Immature natural killer cell (primary cell): ENCODE measurements at places on chromosomes 13 and 19. TPM values are rescaled to one million over a fixed set of nuclear protein-coding genes. Genes with fewer than 3 reads are reported as not detected.

PCP2 gene
- polyA plus RNA-seq = not detected

PIP5K1C gene
- 25.7 TPM for polyA plus RNA-seq

ACP7 gene
- not detected for polyA plus RNA-seq

ZNF667 gene
- 1.6 TPM for polyA plus RNA-seq

DNA sequence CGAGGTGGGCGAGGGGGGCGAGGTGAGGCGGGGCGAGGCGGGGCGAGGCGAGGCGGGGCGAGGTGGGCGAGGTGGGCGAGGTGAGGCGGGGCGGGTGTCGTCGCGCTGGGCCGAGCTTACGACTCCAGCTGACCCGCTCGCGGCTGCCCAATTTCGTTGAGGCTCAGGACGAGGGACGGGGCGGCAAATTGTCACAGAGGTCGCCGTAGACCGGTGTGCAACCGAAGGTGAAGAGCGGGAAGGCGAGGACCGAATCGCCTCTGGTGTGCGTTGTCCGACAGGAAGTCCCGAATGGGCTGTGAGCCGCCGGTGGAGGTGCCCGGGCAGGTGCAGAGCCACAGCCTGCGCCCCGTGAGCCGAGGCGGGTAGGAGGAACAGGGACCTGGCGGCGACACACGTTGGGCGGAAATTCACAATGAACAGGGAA is at the start of gene LACC1:
TSS of gene LACC1 (plus strand) at position 150 of the 427 bp plus-strand sequence. CDS start 1,082 bp downstream, outside the sequence.
- peak within 1 kb of the TSS; percentile 91 for H3K27ac ChIP-seq
- no peak for DNase-seq

DNA sequence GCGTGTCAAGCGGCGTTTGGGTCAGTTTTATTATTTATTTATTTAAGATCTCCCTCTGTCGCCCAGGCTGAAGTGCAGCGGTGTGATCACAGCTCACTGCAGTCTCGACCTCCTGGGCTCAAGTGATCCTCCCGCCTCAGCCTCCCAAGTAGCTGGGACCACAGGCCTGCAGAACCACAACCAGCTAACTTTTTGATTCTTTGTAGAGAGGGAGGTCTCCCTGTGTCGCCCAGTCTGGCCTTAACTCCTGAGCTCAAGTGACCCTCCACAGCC is 713 bp downstream of the MRPS12 start:
- peak overlapping the region; percentile 98 for H3K27ac ChIP-seq
- peaks cover 20% of the 10 kb centered on the region for H3K27me3 ChIP-seq
- DNase-seq = no peak
- peak overlapping the region; percentile 98 for H3K4me3 ChIP-seq
- peaks cover 13% of the 10 kb centered on the region for H3K36me3 ChIP-seq

DNA sequence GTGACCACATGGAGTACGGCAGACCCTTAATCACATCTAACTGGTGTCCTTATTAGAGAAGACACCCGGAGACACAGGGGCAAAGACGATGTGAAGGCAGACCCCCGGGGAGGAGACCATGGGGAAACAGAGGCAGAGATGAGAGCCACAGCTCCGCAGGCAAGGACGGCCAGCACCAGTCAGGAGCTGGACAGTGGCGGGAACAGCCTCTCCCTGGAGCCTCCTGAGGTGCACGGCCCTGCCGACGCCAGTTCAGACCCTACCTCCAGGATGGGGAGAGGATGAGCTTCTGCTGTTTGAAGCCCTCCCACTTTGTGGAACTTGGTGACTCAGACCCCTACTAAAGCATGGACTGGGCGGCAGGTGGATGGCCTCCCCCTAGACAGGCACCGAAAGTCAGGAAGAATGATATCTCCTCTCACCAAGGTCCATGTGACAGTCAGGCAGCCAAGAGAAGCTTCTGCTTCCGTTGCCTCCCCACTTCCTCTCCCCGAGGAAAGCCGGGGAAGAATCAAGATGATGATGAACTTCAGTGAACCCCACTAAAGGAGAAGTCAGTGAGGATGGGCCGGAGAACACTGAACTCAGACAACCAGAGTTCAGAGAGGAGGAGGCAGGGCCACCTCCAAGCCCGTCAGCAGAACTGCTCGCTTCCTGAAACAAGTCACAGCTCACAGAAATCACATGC is 25.4 kb downstream of the RAB20 start:
- no peak overlapping the region for H3K4me3 ChIP-seq
- no peaks in the 10 kb centered on the region for H3K27me3 ChIP-seq
- no peaks in the 10 kb centered on the region for H3K4me1 ChIP-seq
- no peak for DNase-seq
- H3K27ac ChIP-seq = no peak overlapping the region

DNA sequence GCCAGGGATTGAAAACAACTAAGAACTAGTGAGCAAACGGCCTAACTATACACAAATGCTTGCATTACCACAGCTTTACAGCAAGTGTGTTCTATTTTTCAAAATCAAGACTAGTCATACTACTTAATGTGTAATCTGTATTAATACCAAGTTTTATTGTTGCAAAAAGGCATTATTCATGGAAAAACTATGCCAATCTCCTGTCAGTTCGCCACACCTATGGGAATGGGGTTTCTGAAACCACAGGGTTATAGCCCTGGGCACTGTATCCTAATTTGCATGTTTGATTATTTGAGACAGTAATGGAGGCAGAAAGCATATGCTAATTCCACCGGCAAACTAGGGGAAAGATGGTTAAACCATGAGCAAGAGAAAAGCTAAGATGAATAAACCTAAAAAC is 14.3 kb downstream of the GAS6 start:
- peaks cover 39% of the 10 kb centered on the region for H3K4me1 ChIP-seq
- H3K36me3 ChIP-seq = no peaks in the 10 kb centered on the region
- peaks cover 2% of the 10 kb centered on the region for H3K27me3 ChIP-seq
- no peak overlapping the region for H3K27ac ChIP-seq
- DNase-seq = no peak

DNA sequence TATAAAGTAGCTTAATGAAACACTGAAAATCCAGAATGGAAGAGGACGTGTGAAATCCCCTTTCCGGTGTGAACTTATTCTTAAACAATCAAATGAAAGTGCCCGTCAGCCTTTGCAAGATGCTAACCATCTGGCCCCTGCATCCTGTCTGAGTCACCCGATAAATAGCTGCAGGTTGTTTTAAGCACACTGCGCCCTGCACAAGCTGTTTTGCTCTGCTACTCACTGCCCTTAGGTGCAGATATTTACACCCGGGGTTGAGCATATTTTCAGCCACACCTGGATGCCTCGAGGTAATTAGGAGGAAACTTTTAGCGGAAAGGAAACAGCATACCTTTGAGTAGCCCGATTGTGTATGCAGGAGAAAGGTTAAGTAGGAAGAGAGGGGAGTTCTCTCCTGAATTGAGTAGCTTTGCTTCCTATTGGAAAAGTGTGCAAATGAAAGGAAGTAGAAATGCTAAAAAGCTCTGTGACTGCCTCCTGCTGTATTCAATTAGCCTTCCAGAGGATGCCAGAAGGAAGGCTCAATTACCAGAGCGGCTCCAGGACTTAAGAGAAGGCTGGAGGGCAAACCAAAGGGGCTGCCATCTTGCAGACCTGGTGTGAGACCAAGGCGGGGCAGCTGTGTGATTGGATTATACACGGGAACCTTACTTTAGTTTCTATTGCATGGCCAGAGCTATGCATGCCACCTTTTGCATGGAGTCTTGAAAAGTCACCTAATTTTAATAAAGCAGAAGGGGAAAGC is 42.5 kb downstream of the IRS2 start:
- no peak for DNase-seq
- peaks cover 12% of the 10 kb centered on the region for H3K4me1 ChIP-seq
- no peak overlapping the region for H3K4me3 ChIP-seq
- H3K36me3 ChIP-seq = no peaks in the 10 kb centered on the region
- peaks cover 10% of the 10 kb centered on the region for H3K27me3 ChIP-seq

- peaks cover 47% of the 10 kb centered on the region for H3K4me1 ChIP-seq
- no peaks in the 10 kb centered on the region for H3K36me3 ChIP-seq
- H3K27ac ChIP-seq = peak overlapping the region; percentile 93
- H3K4me3 ChIP-seq = peak overlapping the region; percentile 79
- H3K27me3 ChIP-seq = peaks cover 20% of the 10 kb centered on the region
Measured at GRCh38 chr19:47541518-47541917, 26.7 kb upstream of the NAPA start.

DNA sequence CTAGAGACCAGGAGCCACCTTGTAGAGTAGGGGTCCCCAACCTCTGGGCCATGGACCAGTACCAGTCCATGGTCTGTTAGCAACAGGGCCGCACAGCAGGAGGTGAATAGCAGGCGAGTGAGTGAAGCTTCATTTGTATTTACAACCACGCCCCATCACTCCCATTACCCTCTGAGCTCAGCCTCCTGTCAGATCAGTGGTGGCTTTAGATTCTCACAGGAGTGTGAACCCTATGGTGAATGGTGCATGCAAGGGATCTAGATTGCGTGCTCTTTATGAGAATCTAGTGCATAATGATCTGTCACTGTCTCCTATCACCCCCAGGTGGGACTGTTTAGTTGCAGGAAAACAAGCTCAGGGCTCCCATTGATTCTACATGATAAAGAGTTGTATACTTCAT is 303.6 kb downstream of the KCNRG start:
- H3K4me1 ChIP-seq = peaks cover 37% of the 10 kb centered on the region
- H3K27ac ChIP-seq = peak overlapping the region; percentile 67
- peak overlapping the region; percentile 25 for H3K4me3 ChIP-seq
- no peaks in the 10 kb centered on the region for H3K36me3 ChIP-seq
- DNase-seq = no peak

DNA sequence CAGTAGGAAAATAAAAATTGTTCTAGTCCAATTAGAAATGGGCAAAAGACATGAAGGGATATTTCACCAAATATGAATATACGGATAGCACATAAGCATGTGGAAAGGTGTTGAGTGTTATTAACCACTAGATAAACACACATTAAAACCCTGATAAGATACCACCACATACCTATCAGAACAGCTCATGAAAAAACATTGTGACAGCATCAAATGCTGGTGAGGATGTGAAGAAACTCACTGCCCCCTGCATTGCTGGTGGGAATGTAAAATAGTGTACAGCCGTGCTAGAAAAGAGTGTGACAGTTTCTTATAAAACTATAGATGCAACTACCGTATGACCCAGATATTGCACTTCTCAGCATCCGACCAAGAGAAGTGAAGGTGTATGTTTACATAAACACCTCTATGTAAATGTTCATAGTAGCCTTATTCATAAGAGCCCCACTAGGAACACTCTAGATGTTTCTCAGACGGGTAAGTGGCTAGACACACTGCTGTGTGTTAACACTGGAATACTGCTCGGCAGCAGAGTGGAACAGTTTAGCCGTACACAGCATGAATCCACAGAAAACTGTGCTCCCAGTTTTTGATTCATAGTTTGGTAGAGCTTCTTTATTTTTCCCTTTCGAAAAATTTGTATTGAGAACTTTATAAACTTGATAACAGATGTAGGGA is 321.1 kb downstream of the MYO16 start:
- H3K27me3 ChIP-seq = peaks cover 2% of the 10 kb centered on the region
- no peak overlapping the region for H3K27ac ChIP-seq
- H3K4me1 ChIP-seq = no peaks in the 10 kb centered on the region
- H3K36me3 ChIP-seq = no peaks in the 10 kb centered on the region
- H3K4me3 ChIP-seq = no peak overlapping the region
- no peak for DNase-seq

DNA sequence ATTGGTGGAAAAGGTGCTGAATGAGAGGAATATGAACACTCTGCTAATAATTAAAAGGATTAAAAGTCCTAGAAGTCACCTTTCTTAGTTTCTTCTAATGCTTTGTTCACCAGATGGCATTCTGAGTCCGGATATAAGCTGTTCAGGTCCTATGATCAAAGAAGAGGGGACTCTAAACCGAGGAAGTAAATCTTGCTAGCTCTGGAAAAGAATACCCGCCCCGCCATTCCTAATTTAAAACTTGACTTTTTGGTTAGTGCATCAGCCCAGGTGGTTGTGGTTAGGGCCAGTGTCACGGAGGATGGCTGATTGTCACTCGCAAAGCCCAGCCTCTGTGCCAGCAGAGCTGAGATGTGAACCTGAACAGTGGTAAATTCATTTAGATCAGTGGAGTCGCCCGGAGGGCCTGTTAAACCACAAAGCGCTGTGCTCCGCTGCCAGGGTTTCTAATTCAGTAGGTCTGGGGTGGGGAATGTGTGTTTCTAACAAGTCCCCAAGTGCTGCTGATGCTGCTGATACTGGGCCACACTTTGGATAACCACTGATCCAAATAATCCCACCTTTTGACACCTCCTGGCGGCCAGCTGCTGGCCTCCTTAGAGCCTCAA is 425.4 kb downstream of the DCT start:
- H3K4me1 ChIP-seq = peaks cover 7% of the 10 kb centered on the region
- H3K27me3 ChIP-seq = peaks cover 10% of the 10 kb centered on the region
- no peaks in the 10 kb centered on the region for H3K36me3 ChIP-seq
- DNase-seq = peak; percentile 2
- H3K27ac ChIP-seq = no peak overlapping the region
- no peak overlapping the region for H3K4me3 ChIP-seq

- H3K27me3 ChIP-seq = peaks cover 10% of the 10 kb centered on the region
- no peaks in the 10 kb centered on the region for H3K4me1 ChIP-seq
- H3K36me3 ChIP-seq = no peaks in the 10 kb centered on the region
- no peak for DNase-seq
- no peak overlapping the region for H3K4me3 ChIP-seq
- H3K27ac ChIP-seq = no peak overlapping the region
Measured at GRCh38 chr13:111143865-111144540, 28.9 kb downstream of the ARHGEF7 start.

- peaks cover 3% of the 10 kb centered on the region for H3K36me3 ChIP-seq
- H3K27ac ChIP-seq = no peak overlapping the region
- peaks cover 35% of the 10 kb centered on the region for H3K4me1 ChIP-seq
- peaks cover 12% of the 10 kb centered on the region for H3K27me3 ChIP-seq
- no peak for DNase-seq
Measured at GRCh38 chr19:51421229-51422052, 4.0 kb upstream of the SIGLEC10 start.

DNA sequence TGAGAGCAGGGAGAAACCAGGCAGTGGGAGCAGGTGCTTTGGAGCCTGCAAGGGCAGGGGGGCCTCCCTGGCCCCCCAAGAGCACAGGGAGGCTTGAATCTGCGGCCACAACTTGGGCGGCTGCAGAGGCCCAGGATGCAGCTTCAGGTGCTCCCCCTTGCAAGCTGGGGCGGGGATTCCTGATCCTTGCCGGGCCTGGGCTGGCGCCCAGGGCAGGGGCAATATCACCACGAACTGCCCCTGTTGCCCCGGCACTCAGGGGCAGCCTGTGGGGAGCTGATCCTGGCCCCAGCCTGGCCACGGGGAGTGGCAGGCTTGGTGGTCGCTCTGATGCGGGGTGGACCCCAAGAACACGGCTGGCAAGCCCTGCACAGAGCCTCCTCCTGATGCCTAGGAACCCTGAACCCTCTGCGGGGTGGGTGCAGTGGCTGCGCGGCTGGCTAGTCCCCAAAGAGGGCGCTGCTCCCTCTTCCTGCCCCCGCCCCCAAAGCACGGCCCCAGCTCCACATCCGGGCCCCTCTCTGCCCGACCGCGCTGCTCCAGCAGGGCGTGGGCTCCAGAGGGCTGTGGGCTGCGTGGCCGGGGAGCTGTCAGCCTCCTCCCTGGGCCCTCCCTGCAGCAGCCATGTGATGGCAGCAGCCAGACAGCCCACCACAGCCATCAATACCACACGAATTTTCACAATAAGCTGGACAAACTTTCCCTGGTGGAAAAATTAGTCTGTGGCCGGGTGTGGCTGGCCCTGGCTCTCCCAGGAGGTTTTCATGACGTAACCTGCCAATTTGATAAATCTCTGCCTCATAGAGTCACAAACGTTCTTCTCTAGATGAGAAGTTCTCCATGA is 21.0 kb downstream of the TNFSF9 start:
- DNase-seq = peak; percentile 73
- no peaks in the 10 kb centered on the region for H3K36me3 ChIP-seq
- H3K27me3 ChIP-seq = peaks cover 9% of the 10 kb centered on the region
